ENCODE measurements at places on chromosomes 6 and 20.

DNA sequence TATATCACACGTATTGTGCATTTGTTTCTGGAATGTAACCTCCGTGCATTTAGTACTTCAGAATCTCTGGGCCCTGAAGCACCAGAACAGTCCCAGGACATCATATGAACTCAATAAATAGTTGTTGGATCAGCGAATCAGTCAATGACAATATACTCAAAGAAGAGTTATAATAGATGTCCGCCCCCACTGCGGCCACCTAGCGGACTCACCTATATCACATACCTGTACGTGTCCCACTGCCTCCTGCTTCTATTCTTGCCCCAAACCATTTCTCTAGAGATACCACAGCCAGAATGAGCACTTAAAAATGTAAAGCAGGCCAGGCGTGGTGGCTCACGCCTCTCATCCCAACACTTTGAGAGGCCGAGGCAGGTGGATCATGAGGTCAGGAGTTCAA is 73.9 kb downstream of the DCDC2 start:
- DNase-seq: no peak

DNA sequence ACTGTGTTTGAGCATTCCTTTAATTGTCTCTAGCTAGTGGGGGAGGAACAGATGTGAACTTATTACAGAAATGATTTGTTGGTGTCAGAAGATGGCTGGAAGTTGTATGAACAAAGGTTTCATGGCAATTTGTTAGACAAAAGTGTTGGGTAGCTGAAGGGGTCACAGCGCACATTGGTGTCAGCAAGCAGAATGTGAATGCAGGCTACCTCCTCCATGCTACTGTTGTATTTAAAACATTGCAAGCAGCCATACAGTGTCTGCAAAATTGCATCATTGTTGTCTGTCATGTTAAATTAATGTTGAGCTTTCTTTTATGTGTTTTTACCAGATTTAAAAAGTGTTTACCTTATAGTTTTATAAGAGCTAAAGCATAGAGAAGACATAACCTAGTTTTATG is 6.2 kb downstream of the LRRC1 start:
- DNase-seq: no peak

DNA sequence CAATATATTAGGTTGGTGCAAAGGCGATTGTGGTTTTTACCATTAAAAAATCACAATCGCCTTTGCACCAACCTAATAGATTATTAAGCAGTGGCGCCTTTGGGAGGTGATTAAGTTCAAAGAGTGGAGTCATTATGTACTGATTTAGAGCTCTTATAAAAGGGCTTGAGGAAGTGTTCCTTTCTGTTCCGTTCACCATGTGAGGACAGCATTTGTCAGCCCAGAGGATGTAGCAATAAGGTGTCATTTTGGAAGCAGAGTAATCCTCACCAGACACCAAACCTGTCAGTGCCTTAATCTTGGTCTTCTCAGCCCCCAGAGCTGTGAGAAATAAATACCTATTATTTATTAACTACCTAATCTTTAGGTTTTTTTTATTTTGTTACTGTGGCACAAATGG is 542.1 kb upstream of the MAN1A1 start:
- no peak for DNase-seq

DNA sequence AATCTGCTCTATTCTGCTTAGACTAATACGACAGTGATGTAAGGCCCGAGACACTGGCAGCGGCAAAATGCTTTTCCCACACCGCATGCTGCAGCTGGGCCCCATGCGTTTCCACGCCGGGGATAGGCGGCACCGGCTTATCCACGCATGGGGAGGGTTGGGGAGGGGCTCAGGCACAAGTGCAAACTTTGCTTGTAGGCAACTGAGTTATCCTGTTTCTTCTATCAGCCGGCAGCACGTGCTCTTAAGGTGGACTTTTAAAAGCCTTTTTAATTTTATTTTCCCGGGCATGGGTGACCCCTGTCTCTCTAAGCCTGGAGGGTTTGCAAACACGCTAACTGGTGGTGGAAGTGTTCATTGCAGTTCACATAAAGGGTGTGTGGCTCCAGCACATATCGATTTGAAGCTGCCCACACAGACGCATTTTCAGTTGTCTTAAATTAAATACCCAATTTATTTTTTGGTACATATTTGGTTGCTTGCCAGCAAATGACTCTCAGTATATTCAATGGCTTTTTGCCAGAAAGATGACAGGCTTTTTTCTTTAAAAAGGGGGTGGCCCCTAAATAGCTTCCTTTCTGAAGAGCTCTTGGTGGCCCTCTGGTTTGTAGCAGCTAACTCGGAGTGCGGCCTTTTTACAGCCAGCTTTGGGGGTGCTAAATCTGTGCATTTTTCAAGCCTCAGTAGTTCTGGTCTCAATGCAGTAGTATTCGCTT is 561.8 kb upstream of the AGPAT4 start:
- no peak for DNase-seq

- DNase-seq: no peak
Observed at GRCh38 chr6:105272786-105273185, 93.0 kb upstream of the POPDC3 start.

GRCh38 chr6:33628401-33628964 is 7.4 kb downstream of the ITPR3 start:
- no peak for DNase-seq

GRCh38 chr6:138537106-138537505 is 37.8 kb upstream of the NHSL1 start:
- DNase-seq: no peak

- DNase-seq: no peak
Observed at GRCh38 chr6:164753517-164753916, 555.9 kb downstream of the C6orf118 start.

DNA sequence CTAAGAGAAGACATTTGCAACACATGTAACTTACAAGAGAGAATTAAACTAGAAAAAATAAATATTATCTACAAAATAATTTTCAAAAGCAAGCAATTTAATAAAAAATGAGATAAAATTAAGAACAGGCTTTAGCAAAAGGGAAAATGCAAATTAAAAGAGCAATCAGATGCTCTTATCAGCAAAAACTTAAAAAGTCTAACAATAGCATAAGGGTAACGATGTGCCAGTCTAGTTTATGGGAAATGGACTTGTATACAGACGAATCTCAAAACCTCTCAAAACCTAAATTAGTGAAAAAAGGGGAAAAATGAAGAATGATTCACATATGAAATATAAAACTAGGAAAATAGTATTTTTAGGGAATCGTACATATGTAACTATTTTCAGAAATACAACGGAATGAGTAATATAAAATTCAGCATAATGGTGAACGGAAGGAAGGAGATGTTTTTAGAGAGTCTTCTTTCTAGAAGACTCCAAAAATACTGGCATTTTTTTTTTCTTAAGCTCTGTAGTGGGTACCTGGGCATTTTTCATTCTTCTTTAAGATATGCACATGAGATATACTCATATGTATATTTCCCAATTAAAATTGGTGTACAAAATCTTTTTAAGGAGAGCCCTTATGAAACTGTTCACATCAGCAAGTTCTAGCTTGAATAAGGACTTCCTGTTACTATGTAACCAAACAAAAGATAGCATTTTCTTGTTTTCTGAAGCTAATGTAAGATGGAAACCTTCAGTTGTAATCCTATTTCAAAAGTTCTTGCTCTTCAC is 927 bp upstream of the MANEA start:
- DNase-seq: no peak

- DNase-seq: no peak
Observed at GRCh38 chr20:64254571-64255360, 782 bp upstream of the PCMTD2 start.

GRCh38 chr20:3473324-3473723 is 2.5 kb downstream of the ATRN start:
- DNase-seq: no peak

Measured in activated CD8-positive, alpha-beta memory T cell treated with anti-CD3 and anti-CD28 coated beads for 4 hours (primary cell).